ENCODE measurements at places on chromosomes 7 and 10.

DNA sequence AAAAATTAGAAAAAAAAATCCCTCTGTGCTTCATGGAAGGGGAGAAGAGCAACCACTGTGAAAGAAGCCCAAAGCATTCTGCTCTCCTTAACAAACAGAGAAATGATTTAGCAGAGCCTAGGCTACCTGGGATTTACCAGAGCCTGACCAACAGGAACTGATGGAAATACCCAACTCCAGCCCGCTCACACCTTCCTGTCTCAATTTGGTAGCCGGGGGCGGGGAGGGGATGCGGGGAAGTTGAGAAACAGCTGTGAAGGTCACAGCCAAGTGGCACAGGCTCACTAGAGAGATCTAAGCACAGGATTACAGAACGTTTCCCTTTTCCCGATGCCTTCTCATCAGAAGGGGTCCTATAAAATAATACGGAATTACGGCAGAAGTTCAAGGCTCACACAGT, 17.6 kb downstream of the RSU1 start:
- DNase-seq = no peak

DNA sequence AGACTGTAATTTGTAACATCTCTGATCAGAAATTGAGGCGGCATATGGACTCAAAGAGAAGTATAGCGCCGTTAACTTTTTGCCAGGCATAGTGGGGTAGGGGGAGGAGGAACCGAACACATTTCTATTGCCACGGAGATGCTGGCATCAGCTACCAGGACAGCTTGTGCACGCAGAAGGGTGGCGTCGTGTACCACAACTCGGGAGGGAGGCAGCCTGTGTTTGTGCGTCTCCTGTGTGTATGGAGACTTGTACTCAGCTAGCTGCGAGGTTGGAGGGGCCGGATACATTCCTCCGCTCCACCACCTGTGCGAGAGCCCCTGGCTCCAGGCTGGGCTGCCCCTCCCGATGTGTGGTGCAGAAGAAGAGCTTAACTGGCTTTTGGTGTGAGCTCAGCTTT, 634.8 kb downstream of the TYW1 start:
- DNase-seq = no peak

DNA sequence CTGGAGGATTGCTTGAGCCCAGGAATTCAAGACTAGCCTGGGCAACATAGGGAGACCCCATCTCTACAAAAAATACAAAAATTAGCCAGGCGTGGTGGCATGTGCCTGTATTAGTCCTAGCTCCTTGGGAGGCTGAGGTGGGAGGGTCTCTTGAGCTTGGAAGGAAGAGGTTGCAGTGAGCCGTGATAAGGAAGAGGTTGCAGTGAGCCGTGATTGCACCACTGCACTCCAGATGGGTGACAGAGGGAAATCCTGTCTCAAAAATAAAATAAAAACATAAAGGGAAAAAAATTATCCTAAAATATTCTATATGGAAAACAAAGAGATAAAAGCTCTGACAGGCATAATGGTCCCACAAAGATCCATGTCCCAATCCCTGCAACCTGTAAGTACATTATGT, 87.9 kb upstream of the KAT6B start:
- DNase-seq = no peak

GRCh38 chr10:89645742-89646172, 715 bp upstream of the PANK1 start:
- no peak for DNase-seq

DNA sequence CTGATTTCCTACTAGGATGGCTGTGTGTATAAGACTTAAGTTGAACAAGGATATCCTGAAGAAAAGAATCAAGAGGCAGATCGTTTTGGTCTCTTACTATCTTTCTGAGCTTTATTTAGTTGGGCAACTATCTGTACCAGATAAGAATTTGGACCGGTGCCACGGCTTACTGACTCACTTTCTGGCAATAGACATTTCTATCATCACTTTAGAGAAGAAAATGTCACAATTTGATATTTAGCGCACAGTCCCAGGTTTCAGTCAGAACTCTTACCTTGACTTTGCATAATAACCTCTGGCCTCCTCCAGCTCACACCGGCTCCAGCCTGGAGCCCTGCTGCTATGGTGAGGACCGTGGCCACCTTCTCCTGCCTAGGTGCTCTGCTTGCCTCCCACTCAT, 218.2 kb upstream of the MDFIC start:
- no peak for DNase-seq

Measured in cortex of kidney (tissue), 1 donor.